ENCODE measurements at places on chromosomes 6 and 20.

GRCh38 chr6:117740605-117741004, 65.3 kb downstream of the NUS1 start:
- no peak for DNase-seq

GRCh38 chr6:81265106-81265505, 487.4 kb downstream of the TENT5A start:
- no peak for DNase-seq

GRCh38 chr6:134875367-134875766, 74.5 kb downstream of the ALDH8A1 start:
- peak; percentile 37 for DNase-seq

DNA sequence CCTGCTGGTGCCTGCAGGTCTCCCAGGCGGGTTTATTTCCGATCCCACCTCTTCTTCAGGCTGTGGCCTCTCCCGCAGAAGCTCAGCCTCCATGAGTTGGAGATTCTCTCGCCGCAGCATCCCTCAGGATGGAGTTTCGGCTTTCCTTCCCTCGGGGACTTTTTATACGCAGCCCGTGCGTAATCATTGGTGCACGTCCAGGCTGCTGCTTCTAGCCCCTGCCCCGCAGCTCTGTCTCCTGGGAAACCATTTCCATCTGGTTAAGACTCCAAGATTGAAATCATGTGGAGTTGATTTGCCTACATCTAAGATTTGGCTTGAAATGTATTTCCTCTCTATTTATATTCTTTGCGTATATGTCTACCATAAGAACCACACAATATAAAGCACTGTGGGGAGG, 46.7 kb upstream of the CARMIL1 start:
- no peak for DNase-seq

- DNase-seq: no peak
Observed at GRCh38 chr6:37454420-37455140, 21.6 kb downstream of the CMTR1 start.

- DNase-seq: no peak
Observed at GRCh38 chr6:43328528-43328927, 19.9 kb upstream of the CRIP3 start.

DNA sequence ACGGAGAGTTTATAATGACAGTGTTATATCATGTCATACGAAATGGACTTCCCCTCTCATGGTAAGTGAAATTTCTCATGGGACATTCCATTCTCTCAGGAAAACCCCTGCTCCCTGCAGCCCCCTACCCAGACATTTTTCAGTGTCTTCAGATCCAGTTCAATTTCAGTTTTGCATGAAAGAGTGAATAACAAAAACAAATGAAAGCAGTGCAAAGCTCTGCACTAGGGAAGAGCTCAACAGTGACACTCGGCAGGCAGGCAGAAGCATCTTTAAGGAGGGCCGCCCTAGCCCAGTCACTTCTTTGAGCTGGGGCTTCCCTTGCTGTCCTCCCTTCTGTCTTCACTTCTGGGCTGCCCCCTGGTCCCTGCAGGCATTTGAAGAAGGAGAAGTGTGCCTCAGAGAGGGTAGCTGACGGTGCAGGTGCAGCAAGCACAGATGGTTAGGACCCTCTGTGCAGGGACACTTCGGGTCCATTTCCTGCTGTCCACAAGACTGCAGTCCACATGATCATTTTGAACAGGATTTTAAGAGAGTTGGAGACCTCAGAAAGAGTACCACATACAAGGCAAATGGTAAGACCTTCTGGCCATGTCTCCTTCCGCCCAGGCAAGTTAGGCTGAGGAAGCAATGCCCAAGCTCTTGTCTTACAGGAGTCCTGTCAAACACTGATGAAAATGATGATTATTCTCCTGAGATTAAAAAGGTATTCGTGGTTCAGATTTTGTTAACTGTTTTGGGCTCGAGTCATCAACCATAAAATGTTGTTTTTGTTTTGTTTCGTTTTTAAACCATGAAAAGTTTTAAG, 5.4 kb upstream of the DUSP22 start:
- no peak for DNase-seq

GRCh38 chr20:12262747-12263146, 345.1 kb downstream of the BTBD3 start:
- no peak for DNase-seq

GRCh38 chr6:104531646-104532045, 328.1 kb downstream of the HACE1 start:
- no peak for DNase-seq

DNA sequence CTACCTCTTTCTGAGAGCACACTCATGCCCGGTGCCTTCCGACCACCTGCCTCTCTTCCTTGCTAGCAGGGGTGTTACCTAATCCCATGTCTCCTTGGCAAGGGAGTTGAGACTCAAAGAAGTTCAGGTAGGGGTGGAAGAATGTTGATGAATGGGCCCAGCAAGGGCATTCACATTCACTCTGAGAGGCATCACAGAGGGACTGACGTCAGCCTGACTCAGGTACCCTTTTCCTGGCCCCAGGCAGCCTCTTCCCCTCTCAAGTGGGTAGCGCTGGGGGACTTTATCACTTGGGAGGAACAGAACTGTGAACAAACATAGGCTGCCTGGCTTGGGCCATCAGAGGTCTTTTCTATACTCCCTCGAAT, 35.3 kb downstream of the HM13 start:
- DNase-seq: no peak

DNA sequence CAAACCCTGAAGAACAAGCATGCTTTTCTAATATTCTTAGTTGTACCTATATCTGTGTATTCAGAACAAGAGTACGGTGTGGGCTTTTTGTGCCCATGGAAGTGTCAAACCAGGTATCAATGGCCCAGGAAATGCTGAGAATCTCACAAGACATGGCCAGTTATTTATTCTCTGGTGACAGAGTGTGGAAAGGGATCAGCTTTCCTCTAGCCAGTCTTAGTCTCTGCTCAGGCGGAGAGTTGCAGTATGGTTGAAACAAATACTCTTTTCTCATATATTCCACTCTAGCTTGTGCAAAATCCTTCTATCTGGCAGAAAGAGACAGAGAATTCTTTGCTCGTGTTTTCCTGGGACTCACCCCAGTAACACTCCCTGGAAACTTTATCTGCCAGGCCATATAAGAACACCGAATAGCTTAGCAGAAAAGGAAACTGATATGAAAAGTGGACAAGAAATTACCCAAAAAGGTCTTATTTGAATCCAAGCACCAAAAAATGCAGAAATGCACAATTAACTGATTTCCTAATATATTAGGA, 173.3 kb upstream of the RSPO3 start:
- no peak for DNase-seq

DNA sequence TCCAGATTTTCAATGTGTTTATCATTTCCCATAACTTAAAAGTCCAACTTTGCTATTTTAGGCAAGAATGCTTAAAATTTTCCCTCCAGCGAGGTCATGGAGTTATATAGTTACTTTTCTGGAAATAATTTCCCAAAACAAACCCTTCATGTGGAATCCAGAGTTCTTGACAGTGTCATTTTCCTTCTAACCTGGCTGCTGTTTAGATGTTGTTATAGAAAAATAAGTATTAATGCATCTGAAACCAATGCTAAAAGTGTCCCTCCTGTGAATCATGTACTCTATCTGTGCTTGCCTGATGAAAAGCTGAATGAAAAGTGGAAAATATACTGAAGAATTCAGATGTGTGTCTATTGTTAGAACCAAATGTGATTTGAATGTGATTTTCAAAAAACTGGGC, 245.3 kb upstream of the HSF2 start:
- no peak for DNase-seq

GRCh38 chr20:50320005-50320900, 129.6 kb downstream of the CEBPB start:
- DNase-seq: no peak

GRCh38 chr6:1387876-1388629, 1.3 kb upstream of the FOXF2 start:
- no peak for DNase-seq

DNA sequence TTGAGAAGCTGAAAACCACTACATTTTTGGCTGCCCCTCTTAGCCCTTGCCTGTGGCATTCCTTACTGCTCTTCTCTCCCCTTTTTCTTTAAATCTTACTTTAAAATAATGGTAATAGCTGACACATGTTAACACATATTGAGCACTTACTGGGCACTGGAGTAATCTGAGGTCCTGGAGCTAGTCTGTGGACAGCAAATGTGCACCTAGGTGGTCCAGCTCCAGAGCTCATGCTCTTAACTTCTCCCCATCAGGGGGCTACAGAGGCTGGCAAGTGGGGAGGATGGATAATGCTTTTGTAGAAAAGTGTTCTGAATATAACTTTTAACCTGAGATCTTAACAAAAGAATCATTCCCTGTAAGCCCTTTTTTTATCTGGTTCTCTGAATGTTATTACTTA, 74.8 kb downstream of the ADGRB3 start:
- no peak for DNase-seq

DNA sequence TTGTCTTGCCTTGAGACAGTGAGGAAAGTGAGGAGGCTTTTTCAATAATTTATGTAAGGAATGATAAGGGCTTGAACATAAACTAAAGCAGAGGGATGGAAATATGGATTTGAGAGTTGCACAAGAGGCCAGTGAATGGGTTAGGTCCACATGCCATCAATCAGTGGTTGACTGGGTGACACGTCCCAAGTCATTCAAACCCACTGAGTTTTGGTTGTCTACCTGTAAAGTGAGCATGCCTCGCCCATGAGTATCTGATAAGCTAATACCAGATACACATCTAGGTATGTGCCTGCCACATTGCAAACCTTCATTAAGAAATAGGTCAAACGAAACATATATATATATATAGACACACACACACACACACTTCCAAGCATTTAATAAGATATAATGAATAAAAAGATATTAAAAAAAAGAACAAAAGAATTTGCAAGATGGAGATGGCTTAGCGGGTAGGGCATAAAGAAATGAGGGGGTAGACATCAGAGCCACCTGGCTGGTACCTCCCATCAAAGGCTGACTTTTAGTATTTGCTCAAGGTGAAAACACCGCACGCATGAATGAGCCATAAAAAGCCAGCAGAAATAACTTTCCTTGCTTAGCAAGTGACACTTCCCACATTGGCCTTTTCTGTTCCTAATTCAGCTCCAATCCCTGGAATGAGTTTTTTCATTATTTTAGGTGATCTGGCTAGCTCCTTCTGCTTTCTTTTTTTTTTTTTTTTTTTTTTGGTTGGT, 109.1 kb upstream of the GGTLC1 start:
- DNase-seq: no peak

DNA sequence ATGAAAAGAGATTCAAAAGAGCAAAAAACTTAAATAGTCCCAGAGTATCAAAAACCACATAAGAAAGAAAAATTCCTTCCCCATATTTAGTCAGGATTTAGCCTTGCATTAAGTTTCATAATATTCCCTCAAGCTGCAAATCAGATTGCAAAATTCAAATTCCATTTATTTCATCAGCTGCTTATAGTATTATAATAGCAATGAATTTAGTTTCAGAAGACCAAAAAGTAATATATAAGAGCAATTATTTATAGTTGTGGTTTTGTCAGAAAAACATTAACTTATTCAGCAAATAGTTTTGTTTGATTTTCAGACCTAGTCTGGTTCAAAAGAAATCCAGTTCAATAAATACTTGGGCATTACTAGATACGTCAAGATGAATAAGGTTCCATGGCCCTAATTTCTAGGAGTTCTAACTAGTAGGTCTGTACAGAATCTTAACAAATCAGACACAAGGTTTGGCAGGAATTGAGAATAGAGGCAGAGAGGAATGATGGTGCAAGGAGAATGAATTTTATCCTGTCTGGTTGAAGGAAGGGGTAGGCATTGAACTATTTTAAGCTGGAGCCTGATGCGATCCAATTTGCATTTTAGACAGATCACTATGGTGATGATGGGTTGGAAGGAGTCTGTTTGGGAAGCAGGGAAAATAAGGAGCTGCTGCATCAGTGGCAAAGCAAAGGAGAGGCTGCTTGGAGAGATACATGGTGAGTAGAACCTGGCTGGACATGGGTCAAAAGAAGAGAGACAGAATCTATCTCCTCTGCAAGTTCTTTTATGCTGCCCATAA, 163.9 kb upstream of the STXBP5 start:
- no peak for DNase-seq

DNA sequence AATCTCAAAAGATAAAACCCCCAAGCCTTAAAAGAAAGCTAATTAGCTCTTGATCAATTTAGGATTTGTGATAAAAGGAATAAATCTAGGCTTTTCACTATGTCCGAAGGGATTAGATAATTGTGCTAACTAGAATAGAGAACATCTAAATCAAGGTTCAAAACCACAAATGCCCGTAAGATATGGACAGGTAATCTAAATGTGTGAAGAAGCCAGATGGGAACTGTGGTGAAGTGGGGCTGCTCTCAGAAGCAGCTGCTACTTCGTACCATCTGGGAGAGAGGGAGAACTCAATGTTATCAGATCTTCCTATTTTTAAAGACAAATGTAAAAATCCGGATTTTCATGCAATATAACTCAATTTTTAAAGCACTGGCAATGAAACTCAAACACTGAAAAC, 44.2 kb downstream of the NCOA6 start:
- DNase-seq: no peak

- DNase-seq: no peak
Observed at GRCh38 chr6:169577974-169578373, 123.9 kb downstream of the WDR27 start.

- no peak for DNase-seq
Observed at GRCh38 chr6:142856624-142857232, 88.2 kb downstream of the HIVEP2 start.

DNA sequence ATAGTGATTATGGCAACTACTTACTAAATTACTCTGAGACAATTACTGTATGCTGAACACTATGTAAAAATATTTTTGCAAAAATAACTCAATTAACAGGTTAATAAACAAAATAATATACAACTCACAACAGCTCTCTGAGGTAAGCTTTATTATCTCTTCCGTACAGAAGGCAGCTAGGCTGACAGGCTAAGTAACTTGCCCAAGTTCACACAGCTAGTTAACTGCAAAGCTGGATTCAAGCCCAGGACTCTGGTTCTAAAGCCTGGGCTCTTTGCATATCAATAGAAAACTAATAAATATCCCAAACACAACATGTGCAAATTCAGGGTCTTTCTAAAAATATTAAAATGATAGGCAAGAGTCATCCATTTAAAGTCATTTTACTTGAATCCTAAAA, 169.5 kb upstream of the BEND3 start:
- DNase-seq: no peak

DNA sequence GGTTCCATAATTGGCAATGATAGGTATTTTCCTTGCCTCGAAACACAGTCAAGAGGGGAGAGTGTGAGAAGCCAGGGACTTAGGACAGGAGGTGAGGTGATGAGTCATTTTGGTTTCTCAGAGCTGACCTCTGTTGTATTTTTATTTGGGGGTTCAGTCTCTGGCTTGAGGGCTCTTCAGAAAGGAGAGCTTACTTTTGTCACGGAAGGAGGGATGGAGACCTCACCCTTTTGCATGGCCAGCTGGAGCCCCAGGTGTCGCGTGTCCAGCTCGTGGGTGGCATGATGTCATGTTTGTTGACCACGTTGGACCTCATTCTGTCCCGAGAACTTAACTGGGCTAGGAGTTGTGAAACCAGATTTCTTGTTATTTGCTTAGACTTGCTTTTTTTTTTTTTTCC, 293.9 kb downstream of the QKI start:
- no peak for DNase-seq

GRCh38 chr20:47782076-47782475, 3.2 kb downstream of the SULF2 start:
- no peak for DNase-seq

GRCh38 chr6:144657691-144658090, 372.6 kb downstream of the UTRN start:
- no peak for DNase-seq
